ENCODE measurements at places on chromosomes 1 and 21.

GRCh38 chr1:207983044-207983635 lies 72.2 kb upstream of the CD34 start:
- DNase-seq: no peak

DNA sequence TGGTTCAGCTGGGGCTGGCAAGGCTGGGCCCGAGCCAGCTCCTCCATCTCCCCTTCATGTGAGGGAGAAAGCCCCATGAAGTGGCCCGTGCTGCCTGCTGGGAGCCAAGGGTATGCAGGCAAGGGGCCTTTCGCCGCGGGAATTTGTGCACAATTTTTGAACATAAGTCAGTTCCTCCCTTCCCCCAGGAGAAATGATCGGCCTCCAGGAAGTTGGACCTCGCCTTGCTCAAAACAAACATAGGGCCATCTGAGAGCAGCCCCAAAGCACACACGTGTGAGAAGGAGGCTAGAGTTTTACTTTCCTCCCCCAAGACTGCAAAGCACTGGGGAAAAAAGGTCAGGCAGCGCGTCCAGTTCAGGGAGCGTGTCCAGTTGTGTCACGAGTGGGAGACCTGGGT lies 64.7 kb downstream of the PRDM16 start:
- no peak for DNase-seq

DNA sequence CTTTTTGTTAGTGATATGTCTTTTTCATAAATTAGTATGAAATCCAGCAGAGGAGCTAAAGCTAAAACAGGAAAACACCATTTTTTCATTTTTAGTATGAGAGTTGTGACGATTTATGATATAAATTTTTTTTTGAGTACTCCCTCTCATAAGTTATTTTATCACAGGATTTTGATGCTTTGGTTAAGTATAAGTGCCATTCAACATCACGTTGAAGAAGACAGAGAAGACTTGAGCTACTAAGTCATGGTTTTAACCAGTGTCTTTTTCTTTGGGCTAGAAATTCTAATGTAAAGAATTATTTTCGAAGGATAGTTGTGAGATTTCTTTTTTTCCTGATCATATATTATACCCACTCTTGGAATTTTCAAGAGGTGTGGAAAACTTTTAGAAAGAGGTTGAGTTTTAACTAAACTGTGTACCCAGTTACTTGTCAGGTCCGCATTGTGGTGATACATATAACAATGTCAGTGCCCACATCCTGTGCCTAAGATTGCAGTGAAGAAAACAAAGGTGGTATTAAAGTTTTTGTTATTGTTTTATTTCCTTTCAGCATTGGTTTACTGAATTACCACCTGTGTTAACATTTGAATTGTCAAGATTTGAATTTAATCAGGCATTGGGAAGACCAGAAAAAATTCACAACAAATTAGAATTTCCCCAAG lies 93.8 kb downstream of the USP25 start:
- no peak for DNase-seq

- DNase-seq: no peak
These were observed 24.7 kb downstream of the TRIM67 start for GRCh38 chr1:231186356-231187115.

- DNase-seq: no peak
These were observed 2.7 kb upstream of the PIGC start for GRCh38 chr1:172446547-172446946.

DNA sequence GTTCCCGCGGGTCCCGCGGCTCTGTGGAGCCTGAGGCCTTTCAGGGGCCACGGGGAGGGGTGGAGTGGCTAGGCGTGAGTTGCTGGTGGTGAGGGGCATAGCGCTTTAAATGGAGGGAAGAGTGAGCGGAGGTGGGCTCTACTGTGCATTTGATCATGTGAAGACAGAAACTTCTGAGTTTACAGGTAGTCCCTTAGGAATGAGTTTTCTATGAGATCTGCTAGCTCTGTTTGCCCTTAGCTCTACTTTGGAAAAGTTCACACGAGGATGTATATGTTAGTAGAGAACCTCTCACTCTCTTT lies 593 bp downstream of the ST6GALNAC3 start:
- no peak for DNase-seq

- DNase-seq: no peak
These were observed 11.5 kb upstream of the S100A2 start for GRCh38 chr1:153577138-153577537.

DNA sequence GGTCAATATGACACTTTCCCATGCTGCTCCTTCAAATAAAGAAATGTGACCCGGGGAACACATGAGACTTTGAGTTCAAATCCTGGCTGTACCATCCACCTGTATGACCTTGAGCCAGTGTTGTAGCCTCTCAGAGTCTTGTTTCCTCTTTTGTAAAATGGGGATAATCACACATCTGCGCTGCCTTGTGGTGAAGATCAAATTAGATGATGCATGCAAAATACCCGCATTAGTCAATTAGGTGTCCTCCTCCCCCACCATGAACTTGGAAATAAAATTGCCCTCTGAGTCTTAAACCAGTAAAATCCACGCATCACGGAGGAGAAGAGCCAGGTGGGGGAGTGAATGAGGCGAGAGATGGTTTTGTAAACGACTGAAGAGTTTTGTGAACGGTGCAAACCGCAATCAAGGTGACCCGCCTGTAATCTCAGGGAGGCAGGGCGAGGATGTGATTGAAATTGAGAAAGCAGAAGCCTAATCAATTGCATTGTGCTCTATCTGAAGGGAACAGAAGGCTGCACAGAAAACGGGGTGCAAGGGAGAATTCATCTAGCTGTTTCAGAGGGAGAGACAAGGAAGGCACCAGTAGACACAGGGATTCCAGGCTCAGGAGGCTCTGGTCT lies 5.8 kb upstream of the AHDC1 start:
- no peak for DNase-seq

DNA sequence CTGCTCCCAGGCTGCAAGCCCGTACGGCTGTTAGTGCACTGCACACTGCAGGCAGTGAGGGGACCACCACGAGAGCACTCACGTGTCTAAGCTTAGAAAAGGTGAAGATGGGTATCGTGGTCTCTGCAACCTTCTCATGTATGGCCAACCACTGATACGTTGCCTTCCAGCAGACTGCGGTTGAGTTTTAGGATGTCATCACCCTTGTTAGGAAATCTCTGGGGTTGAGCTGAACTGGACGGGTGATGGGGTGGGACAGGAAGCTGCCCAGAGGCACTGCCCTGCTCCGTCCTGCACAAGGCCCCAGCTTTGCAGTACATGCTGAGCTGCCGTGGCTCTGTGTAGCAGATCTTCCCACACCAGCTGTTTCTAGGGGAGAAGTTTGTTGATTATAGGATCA lies 43.3 kb downstream of the FAAP20 start:
- DNase-seq: no peak

- DNase-seq: no peak
These were observed 432.3 kb downstream of the PTPRU start for GRCh38 chr1:29668551-29669157.

DNA sequence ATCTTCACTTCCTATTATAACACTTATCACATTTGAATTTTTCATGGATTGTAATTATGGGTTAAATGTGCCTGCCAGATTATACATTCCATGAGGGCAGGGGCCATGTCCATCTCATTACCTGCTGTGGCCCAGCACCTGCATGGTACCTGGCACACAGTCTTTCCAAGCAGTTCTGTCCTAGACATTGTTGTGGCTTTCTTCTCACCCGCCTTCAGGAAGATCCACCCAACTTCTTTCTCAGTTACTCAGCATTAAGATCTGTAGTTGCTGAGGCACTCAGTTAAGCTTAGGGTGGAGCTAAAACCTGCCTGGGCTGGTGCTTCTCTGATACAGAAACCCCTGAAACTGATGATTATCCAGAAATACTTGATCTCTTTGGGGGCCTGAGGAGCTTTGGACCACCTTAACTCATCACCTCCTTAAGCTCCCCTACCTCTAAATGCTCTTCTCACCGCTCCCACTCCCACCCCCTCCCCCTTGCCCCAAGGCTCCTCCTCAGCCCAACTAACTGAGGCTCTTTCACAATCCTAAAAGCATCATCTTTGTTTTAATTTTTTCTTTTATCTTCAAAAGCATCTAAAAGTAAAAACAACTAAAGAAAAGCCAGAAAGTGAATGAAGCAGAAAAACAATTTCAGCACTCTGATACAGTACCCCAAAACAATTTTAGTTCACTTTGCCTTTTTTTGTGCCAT lies 190.6 kb downstream of the FGGY start:
- no peak for DNase-seq

DNA sequence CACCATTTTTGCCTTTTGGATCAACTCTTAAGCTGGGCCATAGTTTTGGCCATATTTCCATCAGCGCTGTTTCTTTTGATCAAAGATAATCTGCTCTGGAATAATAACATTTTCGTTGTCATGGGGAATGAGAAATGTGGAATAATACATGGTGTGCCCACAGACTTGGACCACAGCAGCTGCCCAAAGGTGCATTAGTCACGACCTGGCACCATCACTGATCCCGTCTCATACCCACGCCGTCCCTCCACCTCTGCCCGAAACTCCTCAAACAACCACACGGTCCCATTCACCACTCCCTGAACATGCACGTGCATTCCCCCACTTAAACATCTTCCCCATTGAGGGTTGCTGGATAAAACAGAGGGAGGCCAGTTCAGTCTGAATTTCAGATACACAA lies 76.9 kb downstream of the SLC66A1 start:
- DNase-seq: no peak

GRCh38 chr1:12255913-12256312 lies 26.1 kb downstream of the VPS13D start:
- DNase-seq: no peak

All from C1 segment of cervical spinal cord (tissue), 14 donors.